ENCODE measurements at places on chromosomes 2 and 18.

DNA sequence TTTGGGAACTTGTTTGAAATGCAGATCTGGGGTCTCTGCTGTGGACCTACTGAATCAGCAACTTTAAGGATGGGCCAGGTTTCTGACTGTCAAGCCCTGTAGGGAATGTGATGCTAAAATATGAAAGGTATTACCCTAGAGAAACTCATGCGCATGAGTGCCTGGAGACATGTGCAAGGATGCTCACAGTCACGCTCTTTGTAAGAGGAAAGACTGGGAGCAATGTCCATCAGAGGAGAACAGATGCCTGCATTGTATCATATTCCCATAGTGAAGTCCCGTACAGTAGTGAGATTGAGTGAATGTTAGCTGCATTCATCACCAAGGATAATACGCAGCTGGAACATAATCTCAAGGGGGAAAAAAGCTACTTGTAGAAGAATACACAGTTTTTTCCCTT, 14.1 kb downstream of the ZNF407 start:
- no peak for DNase-seq

GRCh38 chr18:43934322-43934721, 657.0 kb upstream of the SYT4 start:
- no peak for DNase-seq

DNA sequence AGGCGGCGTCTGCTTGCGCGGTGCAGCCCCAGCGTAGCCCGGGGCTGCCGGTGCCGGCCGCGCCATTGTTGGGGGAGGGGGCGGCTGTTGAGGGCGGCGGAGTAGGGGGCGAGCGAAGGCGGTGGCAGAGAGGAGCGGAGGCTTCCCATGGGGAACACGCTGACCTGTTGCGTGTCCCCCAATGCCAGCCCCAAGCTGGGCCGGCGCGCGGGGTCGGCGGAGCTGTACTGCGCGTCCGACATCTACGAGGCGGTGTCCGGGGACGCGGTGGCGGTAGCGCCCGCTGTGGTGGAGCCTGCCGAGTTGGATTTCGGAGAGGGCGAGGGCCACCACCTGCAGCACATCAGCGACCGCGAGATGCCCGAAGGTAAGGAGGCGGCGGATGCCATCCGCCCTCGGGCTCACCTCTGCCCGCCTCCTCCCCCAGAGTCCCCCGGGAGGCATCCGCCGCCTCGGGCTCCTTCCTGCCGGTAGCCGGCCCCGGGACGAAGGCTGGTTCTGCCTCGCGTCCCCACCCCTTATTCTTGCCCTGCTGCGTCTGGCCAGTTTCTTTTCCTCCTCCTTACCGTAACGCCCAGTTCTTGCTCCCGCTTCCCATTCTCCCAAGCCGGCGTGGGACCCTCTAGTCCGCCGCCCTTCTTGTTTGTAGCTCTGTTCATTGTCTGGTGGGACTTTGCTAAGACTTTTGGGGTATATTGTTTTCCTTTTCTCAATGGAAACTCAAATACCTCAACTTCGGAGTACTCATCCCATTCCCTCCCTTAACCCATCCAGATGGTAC, 500 bp downstream of the CCNYL1 start:
- DNase-seq: peak; percentile 21

GRCh38 chr2:16663121-16663905, 2.3 kb downstream of the CYRIA start:
- DNase-seq: no peak

- DNase-seq: peak; percentile 88
Measured at GRCh38 chr2:128090945-128091725, at the start of gene UGGT1. TSS of gene UGGT1 (plus strand) at chr2:128091200. CDS start at chr2:128091358, 158 bp downstream.

GRCh38 chr2:239852272-239852671, 172.9 kb downstream of the NDUFA10 start:
- DNase-seq: no peak

- DNase-seq: no peak
Measured at GRCh38 chr18:54360406-54360805, 2.7 kb downstream of the C18orf54 start.

DNA sequence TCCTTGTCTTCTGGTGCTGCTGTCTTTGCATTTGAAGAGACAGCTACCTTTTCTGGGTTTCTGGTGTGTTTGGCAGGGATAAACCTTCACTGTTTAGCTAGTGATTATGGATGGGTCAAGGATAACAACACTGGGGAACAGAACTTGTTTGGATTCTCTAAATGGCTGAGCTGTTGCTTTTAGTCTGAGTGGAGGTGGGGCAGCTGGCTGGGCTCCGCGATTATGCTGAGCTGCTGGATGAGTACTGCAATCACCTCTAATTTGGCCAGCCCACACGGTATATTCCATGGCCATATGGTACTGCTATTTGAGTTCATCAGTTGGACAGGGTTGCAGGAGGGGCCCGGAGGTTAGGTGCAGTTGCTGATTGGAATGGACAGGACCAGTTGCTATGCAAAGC, 361.6 kb upstream of the TFPI start:
- no peak for DNase-seq

DNA sequence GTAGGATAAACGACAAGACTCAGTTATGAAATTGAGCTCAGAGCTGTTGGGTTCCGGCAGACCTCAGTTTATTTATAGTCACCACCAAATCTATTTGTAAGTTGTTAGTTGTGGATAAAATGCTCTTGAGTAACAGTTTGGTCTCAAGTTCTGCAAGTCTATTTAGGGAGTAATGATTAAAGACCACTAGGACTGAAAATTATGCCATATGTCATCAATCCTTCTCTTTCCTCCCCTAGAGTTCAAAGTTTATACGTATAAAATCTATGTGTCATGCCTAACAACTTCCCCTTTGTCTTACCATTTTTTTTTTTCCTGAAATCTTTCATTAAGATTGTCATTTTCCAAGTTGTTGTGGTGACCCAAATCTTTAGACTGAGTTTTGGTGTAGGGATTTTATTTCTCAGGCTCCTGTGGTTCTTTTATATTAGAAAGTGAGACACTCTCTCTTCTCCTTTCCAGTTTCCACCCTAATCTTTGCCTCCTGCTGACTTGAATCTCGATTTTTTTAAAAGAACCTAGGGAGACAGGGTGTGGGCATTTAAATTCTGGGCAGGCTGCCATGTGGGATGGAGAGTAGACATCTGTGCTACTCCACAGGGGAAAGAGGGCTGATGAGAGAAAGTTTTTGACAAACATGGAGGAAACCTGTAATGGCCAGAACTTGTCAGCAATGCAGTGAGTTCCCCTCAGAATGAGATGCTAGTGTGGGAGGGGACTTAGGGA, 51.0 kb downstream of the LAMA3 start:
- no peak for DNase-seq

DNA sequence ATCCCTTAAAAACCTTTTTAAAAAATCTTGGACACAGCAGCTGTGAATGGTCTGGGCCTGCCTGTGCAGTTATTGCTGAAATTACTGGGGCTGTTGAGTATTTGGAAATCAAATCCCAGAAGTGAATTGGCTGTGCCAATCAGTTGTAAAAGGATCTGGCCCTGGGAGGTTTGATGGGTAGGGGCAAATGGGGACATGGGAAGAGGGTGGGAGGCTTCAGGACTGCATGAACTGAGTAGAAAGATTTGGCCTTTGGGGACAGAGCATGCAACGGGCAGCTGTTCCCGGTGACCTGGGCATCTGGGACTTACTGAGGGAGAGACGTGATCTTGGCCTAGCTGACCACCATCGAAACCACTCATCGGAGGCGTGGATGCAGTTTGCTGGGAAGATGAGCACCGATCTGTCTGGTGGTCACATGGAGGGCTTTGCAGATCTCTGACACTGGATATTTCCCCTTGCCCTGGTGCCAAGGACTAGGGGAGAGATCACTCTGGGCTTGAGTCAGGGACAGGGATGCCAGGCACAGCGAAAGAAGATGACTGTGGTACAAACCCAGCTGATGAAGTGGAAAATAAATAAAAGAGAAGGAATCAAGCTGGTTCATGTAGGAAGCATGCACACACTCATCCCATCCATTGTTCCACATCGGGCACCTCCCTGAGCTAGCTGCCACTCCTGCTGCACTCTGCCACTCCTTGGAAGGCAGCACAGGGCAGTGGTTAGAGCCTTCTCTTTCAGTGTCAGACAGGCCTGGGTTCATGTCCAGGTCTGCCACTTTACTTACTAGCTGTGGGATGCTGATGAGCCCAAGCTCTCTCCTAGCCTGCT, 58.4 kb downstream of the SEMA4F start:
- no peak for DNase-seq

- DNase-seq: no peak
Measured at GRCh38 chr18:7657937-7658336, 90.8 kb downstream of the PTPRM start.

GRCh38 chr2:240916571-240917008, 10.5 kb downstream of the CROCC2 start:
- no peak for DNase-seq

- no peak for DNase-seq
Measured at GRCh38 chr2:101188683-101189405, 37.7 kb upstream of the TBC1D8 start.

- DNase-seq: no peak
Measured at GRCh38 chr18:63850020-63850419, 37.5 kb upstream of the SERPINB2 start.

GRCh38 chr2:176589287-176589686, 320.0 kb downstream of the MTX2 start:
- DNase-seq: no peak

DNA sequence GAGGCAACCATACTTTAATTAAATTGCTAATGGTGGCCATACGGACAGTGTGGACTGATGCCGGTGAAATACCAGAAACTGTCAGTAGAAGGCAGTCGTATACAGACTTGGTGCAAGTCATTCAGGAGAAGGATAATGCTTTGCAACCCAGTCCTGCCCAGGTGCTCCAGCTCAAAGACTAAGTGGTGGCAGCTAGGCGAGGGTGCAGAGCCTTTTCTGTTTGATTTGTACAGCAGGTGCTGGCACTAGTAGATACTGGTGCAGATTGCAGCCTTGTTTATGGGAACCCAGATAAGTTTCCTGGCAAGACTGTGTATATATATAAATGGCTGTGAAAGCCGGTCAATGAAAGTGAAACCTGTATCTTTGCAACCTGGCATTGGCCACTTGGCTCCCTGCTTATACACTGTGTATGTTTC, 208.3 kb upstream of the SYT4 start:
- no peak for DNase-seq

DNA sequence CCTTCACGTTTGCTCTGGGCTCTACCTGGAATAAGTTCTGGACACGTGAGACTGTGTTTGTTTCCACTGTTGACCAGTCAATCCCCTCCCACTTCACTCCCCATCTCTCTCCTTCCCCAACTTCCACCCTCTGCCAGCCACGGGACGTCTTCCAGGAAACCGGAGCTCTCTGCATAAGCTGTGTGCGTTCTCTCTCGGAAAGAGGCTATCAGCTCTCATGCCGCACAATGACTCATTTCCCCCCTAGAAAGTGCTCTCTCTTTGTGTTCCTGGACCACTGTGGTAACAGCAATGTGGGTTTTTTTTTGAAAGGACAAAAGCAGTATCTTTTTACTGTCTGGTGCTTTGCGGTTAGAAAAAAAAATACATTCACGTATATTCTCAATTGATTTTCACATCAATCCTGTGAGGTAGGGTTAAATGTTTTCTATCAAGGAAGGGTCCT, 10.2 kb downstream of the PROKR1 start:
- peak; percentile 5 for DNase-seq

- no peak for DNase-seq
Measured at GRCh38 chr2:13986119-13986720, 646.3 kb upstream of the LRATD1 start.
